ENCODE measurements at places on chromosomes 6 and 20.

DNA sequence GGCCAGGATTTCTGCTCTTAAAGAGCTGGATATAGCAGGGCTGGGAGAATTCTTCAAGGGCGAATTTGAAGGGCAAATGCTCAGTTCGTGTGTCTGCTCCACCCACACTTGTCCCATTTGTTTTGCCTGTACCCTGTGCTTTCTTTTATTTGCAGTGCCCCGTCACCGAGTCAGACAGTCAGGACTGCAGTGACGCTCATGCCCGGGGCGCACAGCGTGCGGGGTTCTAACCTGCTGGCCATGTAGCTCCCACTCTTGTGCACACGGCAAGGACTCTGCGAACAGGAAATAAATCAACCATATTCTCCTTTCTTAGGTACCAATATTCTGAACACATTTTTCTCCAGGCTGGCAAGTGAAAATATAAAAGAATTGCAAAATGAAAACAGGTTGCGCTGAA, 17.7 kb downstream of the LYRM4 start:
- DNase-seq, result no peak

GRCh38 chr6:156833755-156834154, 56.6 kb downstream of the ARID1B start:
- DNase-seq, result no peak

DNA sequence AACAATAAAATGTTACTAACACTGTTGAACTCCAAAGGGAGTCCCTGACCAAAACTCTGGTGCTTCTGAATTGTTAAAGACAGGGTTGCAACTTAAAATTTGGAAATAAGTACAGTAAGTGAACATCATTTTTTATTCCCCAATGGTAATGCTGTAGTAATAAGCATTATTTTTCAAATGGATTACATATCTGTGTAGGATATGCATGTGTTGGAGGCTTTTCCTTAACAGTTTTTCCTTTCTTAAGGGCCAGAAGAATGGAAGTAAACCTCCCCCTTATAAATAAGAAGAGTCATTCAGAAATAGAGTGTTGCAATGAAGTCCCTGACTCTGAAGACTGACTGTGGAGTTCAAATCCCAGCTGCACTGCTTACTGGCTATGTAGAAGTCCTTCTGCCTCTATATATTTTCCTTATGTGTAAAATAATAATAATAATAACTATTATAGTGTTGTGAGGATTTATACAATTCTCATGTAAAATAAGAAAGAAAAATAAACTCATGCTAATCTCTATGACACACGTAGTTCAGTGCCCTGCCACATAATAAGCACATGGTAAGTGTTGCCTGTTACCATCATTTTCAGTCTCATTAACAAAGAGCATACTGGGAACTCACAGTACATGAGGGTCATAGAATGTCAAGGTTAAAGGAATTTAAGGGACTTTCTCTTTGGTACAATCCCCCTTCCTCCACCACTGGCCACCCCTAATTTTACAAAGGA, 129.8 kb upstream of the SMLR1 start:
- no peak for DNase-seq

DNA sequence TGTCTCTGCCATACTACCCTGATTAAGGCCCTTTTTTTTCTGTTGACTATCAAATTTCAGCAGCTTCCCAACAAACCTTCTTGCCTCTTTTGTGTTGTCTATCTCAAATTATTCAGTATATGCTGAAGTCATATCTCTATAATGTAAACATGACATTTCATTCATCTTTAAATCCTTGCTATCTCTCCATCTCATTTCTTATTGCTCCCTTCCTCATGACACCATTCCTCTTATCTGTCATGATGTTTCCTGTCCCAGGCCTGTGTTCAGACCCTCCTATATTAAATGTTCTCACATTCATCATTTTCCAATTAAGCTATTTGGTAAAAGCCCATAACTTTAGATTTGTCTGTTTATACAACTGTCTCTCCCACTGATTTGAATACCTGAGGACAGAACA, 482.6 kb downstream of the EPM2A start:
- no peak for DNase-seq

DNA sequence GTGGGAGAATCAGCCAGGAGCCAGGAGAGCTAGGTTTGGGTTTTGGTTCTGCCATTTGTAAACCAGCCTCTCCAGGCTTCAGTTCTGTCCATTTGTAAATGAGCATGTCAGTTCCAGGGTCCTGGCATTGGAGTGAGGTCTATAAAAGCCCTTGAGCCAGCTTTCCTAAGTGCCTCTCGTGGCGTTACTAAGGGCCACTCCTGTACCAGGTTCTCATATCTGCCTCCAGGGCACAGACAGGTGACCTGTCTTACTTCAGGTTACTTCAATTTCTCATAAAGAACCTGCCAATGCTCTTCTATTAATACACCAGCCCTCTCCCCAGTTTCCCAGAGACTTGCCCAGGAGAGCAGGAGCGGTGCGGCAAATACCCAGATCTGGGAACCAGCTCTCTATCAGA, 101.9 kb downstream of the VEGFA start:
- no peak for DNase-seq

DNA sequence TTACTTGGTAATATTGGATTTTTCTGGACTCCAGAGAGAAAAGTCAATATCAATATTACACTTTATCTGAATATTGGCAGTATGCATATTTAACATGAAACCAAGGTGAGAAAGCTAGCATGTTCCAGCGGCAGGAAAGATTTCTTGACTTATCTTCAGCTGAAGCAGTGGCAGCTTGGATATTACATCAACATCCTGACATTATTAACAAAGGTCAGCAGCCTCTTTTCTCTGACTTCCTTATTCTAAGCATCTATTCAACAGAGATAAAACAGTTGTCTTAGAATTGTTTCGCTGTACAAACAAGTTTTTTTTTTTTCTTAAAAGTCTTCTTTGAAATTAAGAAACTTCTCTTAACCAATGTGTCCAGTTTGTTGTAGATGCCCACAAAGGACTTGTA, 11.8 kb downstream of the DCBLD1 start:
- DNase-seq, result no peak

GRCh38 chr6:49300911-49301310, 162.1 kb downstream of the MMUT start:
- no peak for DNase-seq
